ENCODE measurements at places on chromosomes 1 and 21.
A peak's percentile ranks its signal among the peaks of the same experiment; 100 is the strongest.

DNA sequence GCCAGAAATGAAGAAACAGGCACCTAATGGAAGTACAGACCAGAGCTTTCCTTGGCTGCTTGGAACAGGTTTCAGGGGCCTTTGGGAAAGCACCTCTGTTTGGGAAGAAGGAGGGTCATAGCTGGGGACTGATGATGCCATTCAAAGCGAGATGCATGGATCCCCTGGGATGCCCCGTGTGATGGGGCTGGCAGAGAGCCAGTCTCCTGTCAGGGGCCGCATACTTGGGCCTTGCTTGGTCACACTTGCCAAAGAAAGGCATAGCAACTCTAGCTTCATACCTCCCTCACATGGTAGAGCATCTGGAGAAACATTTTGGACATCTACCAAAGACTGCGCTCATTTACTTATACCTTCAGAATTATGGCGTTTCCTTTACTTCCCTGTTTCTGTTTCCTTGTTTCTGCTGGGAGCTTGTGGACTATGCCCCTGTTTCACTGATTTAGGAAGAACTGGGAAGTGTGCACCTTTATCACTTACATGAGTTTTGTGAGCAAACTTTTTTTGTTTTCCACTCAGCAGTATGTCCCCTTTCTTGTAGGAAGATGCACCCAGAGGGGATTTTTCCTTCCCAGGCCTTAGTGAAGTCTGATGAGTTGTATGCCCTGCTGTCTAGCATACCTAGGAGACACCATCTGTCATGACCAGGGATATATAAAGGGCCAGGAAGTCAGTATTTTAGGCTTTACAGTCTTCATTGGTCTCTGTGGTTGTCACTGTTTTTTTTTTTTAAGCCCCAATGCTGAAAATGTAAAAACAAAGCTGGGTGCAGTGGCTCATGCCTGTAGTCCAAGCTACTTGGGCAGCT lies 19.8 kb upstream of the ST3GAL3 start:
- DNase-seq, result no peak

- peak; percentile 98 for DNase-seq
Observed at GRCh38 chr1:32724678-32725614, 22.4 kb upstream of the SYNC start.

DNA sequence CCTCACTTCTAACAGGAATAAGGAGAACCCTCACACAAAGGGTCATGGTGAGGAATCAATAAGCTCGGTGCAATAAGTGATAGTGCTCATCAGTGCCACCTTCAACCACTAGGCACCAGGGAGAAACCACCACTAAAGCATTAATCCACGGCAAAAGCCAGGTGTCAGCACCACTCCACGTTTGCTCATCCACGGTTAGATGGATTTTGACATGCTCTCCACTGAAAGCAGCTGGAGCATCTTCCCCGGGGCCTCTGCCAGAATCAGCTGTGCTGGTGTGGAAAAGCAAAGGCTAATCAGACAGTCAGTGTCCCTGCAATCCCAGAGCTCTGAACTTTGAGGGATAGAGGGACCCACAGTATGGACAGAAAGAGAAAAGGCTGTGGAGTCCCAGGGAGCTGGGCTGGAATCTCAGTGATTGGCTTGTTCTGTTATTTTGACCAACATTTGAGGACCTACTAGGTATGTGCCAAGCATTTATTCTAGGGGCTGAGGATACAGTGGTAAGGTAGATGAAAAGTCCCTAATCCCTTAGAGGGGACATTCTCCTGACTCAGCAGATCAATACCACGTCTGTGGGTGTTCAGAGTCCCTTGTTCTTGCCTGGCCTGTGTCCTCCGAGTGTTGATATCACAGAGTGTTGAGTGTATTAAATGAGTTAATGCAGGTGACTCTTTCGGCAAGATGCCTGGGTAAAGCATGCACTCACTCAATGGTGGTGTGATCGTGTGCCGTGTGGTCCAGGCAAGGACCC lies 41.3 kb downstream of the FHAD1 start:
- DNase-seq, result no peak

- DNase-seq, result peak; percentile 33
Observed at GRCh38 chr1:230067871-230068620, 1.0 kb downstream of the GALNT2 start.

DNA sequence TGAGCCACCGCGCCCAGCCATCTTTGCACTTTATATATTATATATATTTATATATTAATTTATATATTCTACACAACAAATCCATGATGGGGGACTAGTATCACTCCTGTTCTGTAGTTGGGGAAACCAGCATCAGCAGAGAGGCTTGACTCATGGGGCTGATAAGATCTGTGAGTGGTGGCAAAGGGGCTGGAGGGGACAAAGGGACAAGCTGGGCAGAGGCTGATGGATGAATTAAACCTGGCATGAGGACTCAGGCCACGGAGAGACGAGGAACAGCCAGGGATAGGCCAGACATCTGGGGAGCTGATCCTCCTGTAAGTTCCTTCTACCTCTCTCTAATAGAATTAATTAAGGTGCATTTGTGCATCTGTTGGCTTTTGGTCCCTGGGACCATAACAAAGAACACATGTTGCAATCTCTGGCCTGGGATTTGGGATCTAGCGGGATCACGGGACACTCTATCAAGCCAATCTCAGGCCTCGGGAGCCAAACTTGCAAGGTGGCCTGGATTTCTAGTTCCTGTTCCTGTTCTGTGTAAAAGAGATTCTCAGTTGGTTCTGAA lies 7.6 kb downstream of the CNR2 start:
- DNase-seq, result no peak

DNA sequence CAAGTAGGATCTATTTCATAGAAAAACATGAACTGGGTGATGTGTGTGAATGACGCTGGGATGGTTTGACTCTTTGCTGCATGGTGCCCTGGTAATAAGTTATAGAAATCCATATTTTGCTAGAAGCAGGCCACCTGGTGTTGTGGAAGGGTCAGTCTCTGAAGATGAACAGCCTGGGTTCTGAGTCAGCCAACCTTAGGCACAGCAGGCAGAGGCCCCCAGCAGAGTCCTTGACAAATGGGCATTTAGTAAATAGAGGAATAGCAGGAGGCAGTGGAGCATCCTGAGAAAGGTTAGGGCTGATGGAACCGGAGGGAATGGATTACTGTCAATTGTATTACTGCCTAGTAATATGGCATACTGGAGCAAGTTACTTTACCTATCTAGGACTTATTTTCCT lies 20.9 kb downstream of the FGGY start:
- peak; percentile 69 for DNase-seq

- DNase-seq, result no peak
Observed at GRCh38 chr1:10663678-10664035, 132.8 kb downstream of the CASZ1 start.

- no peak for DNase-seq
Observed at GRCh38 chr1:239349699-239350098, 36.7 kb upstream of the CHRM3 start.

Data from Daoy (cell line).